ENCODE measurements at places on chromosomes 1 and 21.
A peak's percentile ranks its signal among the peaks of the same experiment; 100 is the strongest.

DNA sequence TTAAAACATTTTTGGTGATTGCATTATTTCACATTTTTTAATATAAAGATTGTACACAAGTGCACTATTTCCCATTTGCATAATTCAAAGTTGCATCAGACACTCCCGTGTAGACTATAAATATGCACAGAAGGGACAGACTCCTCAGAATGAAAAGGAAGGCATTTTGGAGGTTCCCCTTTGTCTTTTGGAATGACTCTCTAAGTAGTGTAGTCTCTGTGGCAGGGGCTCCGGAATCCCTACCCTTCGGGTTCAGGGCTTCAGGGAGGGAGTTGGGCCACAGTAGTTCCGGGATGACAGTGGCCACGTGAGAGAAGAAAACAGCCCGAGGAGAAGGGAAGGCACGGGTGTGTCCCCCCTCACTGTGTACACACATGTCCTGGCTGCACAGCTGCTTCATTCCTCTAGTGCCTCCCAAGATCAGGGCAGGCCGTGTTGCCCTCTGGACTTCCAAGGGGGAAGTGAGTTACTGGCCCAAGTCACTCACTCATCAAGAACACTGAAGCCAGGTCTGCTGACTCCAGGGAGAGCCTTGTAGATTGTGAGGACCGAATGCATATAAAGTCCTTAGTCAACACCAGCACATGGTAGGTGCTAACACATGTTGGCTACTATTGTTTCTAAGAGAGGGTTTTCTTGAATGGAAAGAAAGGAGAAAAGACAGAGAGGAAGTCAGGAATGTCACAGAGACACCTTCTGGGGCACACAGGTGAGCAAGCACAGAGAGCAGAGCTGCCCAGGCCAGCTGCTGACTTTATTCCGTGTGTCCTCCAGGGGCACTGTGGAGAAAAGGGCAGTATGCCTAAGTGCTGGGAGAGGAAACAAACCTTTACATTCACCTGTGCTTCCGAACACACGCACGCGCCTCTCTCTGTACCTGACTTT is 39.8 kb downstream of the LHX4 start:
- DNase-seq = no peak

DNA sequence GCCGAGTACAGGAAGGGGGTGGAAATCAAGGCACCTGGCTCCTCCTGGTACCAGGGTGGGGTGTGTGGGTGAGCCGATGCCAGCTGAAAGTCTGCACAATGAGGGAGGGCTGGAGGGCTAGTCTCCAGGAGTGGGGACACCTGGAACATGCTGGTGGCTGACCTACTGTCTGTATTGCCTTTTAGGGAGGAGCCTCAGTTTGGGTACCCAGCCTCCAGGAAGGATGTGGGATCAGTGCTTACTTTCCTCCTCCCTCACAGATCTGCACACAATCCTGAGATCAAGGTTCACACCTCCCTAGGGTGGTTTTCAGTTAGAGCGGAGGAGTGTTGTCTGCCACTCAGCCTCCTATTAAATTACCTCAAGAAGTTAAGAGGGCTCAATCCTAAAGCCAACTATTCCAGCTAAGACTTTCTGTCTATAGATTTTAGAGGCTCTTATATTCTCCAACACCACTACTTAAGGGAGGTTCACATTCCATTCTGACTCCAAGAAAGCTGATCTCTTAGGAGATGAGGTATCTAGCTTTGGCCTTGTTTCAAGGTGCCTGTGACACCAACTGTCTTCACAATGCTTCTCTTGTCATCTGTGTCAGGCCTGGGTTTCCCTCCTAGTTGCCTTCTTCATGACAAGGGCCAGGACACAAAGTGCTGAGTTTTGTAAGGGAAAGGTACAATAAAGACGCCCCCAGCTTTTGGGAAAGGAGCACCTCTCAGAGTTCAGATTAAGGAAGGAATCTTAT is 15.7 kb downstream of the SSR2 start:
- peak; percentile 37 for DNase-seq

DNA sequence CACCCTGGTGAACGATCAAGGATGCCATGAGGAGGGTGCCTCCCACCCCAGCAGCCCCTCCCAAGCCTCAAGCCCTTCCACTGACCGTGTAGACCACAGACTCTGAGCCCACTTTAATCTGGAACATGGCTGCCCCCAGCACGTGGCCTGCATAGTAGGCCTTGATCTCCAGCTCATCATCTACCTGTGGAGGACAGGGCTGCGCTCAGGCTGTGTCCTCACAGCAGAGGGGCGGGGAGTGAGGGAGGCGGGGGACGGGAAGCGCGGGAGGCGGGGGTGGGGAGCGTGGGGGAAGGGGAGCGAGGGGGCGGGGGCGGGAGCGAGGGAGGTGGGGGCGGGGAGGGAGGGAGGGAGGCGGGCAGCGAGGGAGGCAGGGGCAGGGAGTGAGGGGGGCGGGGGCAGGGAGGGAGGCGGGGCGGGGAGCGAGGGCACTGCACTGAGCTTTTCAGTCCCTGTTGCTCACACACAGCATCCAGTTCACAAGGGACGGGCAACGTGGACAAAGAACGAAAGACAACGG is 7.1 kb downstream of the PUSL1 start:
- no peak for DNase-seq

DNA sequence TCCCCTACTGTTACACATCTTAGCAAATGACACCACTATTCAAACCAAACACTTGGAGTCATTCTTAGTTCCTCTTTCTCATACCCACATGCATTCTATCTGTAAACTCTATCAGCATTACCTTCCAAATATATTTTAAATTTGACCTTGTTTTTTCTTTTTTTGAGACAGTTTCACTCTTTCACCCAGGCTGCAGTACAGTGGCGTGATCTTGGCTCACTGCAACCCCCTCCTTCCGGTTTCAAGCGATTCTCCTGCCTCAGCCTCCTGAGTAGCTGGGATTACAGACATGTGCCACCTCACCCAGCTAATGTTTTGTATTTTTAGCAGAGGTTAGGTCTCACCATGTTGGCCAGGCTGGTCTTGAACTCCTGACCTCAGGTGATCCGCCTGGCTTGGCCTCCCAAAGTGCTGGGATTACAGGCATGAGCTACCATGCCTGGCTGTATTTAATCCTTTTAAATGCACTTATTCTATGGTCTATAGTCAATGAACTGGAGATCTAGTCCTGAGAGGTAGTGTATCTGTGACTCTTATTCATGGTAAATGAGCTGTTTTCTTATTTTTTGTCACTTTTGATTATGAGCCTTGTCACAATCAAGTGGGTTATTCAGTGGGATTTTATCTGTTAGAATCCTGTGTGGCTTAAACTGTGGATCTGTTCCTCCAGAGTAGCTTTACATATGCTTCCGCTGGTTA is 73.1 kb downstream of the GATAD2B start:
- DNase-seq = peak; percentile 25

DNA sequence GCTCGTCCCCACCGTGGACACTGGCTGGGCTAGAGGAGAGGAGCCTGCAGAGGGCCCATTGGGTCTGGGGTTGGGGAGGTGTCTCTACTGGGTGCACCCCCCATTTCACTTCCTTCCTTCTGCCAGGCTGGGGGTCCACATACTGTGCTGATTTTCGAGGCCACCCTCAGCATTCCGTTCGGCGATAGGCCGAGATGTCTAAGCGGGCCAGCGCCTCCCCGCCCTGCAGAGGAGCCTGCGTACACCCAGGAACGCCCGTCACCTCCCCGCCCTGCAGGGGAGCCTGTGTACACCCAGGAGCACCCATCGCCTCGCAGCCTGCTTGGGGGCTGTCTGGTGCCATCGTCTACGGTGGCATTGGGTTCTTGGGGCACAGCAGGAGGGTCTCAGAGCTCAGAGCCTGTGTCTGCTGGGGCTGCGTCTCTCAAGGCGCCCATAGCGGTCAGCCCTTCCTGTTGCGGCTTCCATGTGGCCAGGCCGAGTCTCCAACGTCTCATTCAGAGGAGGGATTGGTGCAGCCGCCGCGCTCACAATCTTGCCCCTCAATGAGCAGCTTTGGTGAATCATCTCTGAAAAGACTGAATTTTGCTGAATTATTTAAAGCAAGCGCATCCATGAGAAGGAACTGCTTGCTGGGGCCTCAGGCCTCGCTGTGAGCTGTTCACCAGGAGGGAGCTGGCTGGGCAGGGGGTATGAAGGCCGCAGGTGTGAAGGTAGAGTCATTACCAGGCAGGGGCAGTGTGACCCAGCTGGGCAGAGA is 30.7 kb upstream of the AGPAT3 start:
- DNase-seq = no peak

- no peak for DNase-seq
These were observed 81.1 kb downstream of the RRAGC start for GRCh38 chr1:38778521-38778920.

DNA sequence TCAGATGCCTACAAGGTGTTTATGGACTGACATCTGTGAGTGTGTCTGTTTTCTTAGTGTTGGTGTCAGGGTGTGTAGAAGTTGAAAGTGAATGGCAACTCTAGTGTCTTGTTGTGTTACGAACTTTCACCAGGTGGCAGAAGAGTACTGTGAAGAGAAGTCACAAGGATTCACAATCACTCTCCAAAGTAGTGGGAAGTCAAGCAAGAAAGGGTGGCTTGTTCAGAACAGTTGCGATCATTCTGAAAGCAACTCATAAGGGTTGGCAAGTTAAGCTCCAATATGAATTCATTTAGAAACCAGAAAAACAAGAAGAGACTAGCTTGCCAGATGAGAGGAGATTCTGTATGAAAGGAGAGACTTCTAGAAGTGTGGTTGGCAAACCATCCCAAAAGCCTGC is 86.1 kb downstream of the FASLG start:
- DNase-seq = peak; percentile 56

DNA sequence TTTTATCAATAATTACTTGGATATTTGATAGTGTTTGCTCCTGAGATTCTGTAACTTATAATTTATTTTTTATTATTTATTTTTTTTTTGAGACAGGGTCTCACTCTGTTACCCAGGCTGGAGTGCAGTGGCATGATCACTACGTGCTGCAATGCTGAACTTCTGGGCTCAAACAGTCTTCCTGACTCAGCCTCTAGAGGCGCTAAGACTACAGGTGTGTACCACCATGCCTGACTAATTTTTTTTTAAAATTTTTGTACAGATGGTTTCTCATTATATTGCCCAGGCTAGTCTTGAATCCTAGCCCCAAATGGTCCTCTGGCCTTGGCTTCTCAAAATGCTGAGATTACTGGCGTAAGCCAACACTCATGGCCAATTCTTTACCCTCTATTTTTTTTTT is 845.5 kb upstream of the ADGRL4 start:
- DNase-seq = no peak

DNA sequence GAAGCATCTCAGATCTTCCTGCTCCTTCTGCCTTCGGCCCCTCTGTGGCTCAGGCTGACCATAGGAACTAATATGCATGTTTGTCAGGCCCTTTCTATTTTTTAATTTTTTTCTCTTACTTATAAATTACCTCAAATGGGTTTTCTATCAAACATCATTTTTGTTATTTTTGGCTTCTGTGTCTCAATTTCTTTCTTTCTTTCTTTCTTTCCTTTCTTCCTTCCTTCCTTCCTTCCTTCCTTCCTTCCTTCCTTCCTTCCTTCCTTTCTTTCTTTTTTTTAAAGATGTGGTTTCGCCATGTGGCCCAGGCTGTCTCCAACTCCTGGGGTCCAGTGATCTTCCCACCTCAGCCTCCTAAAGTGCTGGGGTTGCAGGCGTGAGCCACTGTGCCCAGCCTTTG is 36.2 kb upstream of the TLR5 start:
- no peak for DNase-seq

DNA sequence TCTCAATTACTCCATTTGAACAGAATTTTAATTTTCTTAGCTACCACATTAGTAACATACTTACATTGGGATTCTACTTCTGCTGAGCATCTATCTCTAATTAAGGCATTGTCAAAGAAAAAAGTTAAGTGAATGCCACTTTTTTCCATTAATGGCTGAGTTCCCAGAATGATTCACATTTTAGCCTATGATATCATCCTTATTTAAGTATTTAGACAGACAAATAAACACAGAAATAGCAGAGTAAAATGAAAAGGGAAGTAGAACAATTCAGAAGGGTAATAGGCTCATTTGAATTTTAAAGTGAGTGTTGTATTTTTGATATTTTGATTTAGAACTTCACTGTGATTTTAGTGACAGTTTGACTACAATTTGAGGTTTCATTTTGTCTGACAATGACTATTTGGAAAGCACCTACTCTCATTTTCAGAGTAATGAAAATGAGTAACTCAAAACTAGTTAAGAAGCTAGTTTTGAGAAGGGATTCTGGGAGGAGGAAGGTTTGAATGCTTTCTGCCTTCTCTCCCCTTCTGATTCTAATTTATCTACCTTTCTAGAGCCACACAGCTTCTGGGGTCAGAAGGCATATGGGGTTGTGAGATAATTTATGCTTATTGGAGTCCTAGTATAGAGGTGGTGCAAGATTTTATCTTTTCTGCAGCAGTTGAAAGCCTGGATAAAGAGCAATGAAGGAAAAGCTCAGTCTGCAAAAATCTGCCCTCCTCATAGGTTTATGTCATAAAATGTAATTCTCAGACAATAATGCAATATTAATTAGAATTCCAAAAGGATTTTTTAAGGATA is 15.5 kb downstream of the LYPLAL1 start:
- no peak for DNase-seq
